ENCODE measurements at places on chromosomes 4 and X.
A peak's percentile ranks its signal among the peaks of the same experiment; 100 is the strongest.

GRCh38 chr4:176150704-176151103, 44.7 kb downstream of the SPATA4 start:
- no peak for DNase-seq

- no peak for DNase-seq
Measured at GRCh38 chrX:79268788-79269187, 98.3 kb downstream of the ITM2A start.

DNA sequence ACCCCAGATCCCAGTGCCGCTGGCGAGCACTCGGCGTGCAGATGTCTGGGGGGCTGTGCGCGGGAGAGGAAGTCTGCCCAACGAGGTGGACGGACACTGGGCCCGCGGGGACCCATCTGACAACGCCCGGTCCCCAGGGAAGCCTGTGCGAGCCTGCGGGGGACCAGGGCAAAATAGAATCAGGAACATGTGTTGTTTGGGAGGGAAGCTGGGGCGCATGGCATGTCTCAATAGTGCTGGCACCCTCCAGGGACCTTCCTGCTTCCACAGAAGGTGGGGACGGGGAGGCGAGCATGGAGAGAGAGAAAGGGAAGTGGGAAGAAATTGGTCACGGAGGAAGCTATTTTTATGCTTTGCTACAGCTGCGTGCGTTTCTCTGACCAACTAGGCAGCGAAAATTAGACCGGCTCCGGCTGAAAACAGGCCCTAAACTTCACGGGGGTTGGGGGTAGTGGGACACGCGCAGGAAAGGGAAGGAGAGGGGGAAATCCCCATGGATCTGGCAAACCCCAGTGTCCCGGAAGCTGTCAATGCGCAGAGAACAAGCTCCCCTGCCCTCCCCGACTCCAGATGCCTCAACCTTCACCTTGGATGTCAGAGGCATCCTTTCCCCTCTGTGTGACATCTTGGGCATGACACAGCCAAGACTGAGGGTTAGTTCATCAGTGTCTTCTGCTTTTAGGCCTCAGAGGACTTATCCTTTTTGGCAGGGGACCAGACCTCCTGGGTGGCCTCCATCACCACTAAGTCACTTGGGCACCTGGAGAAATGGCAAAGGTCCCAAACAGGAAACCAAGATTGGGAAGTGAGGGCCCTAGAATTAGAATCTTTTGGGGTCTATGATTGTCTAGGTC, 169.8 kb upstream of the BCOR start:
- no peak for DNase-seq

DNA sequence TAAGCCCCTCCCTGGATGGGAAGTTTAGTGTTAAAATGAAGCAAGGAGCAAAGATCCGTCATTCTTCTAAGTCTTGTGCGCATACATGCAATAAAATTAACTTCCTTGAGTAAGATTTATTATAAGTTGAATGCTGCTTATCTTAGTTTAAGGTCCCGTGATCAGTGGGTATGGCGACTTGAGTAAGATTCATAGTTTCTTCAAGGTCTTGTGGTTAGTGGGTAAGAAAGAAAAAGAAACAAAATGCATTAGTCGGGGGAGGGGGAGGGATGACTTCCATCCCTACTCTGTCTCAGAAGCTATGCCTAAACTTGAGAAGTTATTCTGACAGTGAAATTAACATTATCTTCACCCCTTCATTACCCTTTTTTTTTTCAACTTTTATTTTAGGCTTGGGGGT, 127.3 kb upstream of the MAGEB16 start:
- DNase-seq = no peak

- DNase-seq = no peak
Measured at GRCh38 chrX:72348247-72348979, 42.7 kb upstream of the CITED1 start.

GRCh38 chrX:43604753-43605152, 51.3 kb upstream of the MAOA start:
- DNase-seq = no peak

- no peak for DNase-seq
Measured at GRCh38 chr4:86055898-86056297, 304.0 kb downstream of the MAPK10 start.

DNA sequence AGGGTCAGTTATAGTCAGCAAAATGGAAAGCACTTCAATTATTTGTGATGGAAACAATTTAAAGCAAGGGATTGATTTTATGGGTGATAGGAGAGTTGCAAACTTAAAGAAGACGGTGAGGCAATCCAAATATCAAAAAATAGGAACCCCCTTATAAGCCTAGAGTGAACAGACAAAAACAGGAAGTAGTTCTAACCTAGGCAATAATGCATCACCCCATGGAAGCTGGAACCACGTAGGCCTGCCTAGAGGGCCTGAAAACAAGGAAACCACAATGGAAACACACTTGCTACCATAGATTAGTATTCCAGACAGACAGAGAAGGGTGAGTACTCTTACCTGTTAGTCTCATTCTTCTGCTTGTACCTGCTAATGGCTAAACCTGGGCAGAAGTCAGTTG, 13.5 kb upstream of the GK2 start:
- DNase-seq = no peak

DNA sequence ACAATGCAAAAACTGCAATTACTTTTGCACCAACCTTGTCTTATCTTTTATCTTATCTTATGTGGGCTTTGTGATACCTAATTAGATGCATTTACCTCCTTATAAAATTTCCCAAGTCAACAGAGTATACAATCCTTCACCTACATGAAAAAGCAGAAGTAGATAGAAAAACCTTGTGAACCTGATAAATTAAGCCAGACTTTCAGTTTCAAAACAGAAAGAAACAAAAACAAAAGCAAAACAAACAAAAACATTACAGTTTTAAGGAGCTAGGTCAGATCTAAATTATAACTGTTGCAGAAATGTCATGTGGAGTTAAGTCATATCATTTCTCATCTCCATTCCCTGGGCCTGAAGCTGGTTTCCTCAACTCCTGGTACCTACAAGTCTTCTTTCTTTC, 24.9 kb upstream of the CXXC4 start:
- no peak for DNase-seq

DNA sequence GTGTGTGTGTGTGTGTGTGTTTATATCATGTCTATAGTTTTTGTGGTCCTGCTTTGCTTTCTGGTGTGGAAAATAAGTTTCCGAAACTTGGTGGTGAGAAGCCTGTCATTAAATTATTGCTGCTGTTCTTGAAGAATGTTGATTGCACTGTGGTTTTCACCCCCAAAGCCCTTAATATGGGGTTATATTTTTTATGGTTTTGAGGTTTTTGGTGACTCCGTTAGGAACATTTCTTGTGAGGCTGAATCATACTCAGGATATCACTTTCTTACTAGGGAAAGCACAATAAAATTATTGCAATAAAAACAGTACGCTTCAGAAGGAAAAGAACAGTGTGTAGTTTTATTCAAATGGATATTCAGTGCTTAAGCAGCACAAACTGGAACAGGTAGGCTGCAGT, 539.1 kb upstream of the MAGEB18 start:
- no peak for DNase-seq

- peak; percentile 19 for DNase-seq
Measured at GRCh38 chrX:47232803-47233332, at the start of gene USP11. Gene USP11 (plus strand): TSS chrX:47233009. CDS start chrX:47233044, 35 bp downstream.

- no peak for DNase-seq
Measured at GRCh38 chrX:47202316-47202715, 8.7 kb downstream of the UBA1 start.

DNA sequence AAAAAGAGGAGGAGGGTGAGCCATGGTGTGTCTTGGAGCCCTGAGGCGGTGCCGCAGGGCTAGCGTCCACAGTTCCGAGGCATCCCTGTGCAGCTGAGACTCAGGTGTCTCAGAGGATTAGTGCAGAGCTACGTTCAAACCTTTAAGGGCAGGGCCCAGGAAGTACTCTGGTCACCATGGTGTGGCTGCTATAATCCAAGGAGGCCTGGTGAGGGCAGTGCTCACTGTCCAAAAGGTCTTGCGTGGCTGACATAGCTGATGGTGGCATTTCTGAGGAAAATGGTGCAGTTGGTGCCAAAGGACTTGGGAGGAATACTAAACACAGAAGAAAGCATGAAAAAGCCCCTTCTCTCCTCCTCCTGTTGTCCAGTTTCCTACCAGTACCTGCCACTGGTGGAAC, 146.9 kb downstream of the DCHS2 start:
- DNase-seq = no peak

- DNase-seq = no peak
Measured at GRCh38 chr4:138185859-138186645, 56.1 kb downstream of the SLC7A11 start.

- DNase-seq = no peak
Measured at GRCh38 chrX:13147733-13148132, 103.3 kb upstream of the FAM9C start.

DNA sequence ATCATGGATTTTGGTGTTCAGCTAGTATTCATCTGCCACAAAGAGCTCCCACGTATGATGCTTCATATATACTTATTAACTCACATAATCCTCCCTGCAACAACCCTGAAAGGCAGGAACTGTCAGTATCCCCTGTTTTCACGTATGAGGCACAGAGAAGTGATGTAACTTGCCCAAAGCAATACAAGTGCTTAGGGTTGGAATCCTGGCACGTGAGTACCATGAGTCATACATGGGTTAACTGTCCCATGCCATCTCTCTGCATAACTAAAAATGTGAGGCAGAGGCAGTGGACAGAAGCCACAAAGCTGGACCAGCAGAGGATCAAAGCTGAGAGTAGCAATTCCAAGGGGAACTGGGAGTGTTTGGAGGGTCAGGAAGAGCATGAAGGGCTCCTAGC, 35.7 kb upstream of the EGFL6 start:
- DNase-seq = no peak

DNA sequence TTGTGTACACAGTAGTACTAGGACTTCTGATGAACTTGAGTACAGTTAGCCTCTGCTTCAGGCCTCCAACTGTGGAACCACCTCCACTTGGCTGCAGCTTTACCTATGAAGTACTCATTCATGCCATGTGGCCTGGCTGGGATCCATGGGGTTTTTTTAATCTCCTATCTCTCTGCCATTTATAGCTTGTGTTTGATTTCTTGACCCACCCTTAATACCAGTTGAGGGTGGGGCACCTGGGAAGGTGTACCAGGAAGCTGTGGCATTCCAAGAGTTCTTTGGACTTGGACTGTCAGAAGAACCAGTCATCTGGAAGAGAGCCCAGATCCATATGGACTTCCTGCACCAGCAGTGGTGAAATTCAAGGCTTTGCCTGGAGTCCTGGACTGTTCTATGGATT, 230.1 kb downstream of the SHROOM3 start:
- DNase-seq = no peak

GRCh38 chr4:144501231-144501780, 144.7 kb upstream of the HHIP start:
- no peak for DNase-seq

DNA sequence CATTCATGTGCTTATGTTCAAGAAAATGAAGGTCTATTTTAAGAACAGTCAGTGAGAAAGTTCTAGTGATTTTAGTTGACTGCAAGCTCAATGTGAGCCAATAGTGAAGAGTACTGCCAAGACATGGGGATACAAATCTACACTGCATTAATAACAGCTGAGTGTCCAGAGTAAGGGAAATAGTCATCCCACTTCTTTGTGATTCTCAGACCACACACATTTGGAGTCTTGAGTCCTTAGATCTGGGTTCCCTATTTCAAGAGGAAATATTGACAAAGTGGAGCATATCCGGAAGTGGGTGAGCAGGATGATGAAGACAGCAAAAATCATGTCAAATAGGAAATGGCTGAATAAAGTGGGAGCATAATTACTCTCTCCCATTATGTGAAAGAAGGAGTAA, 171.1 kb downstream of the LARP7 start:
- no peak for DNase-seq

- no peak for DNase-seq
Measured at GRCh38 chr4:3136454-3136853, 62.0 kb downstream of the HTT start.

DNA sequence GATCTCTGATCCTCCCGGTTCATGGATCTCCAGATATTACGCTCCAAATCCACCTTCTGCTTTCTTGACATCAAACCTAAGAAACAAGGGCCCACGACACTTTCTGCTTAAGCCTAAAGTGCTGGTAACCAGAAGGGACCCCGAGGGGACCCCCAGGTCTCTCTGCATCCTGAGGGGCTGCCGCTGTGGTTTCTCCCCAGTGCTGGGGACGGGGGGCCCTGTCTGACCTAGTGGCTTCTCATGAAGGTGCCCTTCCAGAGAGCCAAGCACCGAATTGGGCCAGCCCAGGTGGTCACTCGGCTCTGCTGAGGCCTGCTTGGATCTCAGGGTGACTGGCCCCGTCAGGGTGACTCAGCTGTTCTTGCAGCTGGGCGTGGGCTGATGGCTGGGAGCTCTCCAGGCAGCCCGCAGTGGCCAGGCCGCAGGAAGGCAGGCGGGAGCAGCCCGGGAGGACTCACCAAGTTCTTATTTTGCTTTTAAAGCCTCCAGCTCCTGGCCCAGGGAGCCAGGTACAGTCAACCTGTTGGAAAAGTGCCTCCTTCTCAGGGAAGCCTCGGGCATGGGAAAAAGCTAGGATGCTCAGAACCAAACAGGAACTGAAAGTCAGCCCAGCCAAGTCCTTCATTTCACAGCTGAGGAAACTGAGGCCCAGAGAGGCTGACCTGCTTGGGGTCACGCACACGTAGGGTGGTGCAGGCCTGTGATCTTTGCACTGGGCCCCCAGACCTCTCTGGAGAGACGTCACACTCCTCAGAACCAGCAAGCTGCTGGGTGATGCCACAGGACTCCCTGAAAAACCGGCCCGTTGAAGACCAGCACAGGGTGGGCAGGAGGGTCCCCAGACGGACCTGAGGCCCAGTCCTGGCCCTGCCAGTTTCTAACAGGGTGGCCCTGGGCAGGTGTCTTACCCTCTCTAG, 16.7 kb downstream of the BLOC1S4 start:
- DNase-seq = no peak

DNA sequence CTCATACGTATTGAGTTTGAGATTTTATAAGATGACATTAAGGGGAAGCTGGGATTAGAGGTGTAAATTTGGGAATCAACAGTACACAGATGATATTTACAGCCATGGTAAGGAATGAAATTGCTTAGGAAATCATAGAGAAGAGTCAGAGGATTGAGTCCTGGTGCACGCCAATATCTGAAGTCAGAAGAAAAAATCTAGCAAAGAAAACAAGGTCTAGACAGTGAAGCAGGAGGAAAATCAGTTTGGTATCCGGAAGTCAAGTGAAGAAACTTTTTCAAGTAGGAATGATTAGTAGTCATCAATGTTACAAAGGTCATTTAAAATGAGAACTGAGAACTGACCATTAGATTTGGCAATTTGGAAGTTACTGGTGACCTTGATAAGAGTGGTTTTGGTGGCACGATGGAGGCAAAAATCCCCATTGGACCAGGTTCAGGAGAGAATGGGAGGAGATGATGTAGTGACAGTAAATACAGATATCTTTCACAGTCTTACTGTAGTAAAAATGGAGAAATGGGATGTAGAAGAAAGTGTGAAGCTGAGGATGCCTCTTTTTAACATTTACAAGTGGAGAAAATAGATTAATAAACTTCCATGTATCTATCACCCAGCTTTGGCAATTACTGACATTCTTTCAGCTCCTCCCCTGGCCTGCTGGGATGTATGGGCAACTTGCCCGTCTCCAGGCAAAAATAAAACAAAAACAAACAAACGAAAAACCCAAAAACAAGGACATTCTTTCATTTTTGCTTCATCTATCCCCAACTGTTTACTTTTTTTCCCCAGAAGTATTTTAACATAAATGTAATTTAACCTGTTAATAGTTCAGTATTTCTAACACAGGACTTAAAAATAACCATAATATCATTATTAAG, 11.4 kb upstream of the GPR34 start:
- DNase-seq = no peak
